Karpas-422 (cell line): ENCODE measurements at places on chromosomes 7 and 10. TPM values are rescaled to one million over a fixed set of nuclear protein-coding genes. Genes with fewer than 3 reads are reported as not detected.

The CASP7 gene
- total RNA-seq: 9.9 and 15.3 TPM in 2 replicates

GRCh38 chr7:53947732-53948131, 594.4 kb upstream of the VSTM2A start:
- DNase-seq: no peak

DNA sequence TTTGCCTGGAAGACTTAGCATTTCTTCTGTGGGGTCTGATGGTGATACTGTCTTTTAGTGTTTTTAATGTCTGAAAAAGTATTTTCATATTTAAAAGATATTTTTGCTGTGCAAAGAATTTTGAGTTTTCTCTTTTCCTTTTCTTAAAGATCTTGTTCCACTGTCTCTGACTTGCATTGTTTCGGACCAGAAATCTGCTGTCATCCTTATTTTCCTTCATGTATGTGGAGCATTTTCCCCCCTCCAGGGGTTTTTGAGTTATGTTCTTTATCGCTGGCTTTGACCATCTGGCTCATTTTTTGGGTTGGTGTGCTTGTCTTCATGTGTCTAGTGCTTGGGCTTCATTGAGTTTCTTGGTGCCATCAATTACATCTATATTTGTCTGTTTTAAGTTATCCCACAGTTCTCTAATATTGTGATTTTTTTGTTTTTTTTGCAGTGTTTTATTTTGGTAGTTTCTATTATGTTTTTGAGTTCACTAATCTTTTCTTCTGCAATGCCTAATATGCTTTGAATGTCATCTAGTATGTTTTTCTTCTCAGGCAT, 119.9 kb downstream of the MGMT start:
- DNase-seq: no peak

DNA sequence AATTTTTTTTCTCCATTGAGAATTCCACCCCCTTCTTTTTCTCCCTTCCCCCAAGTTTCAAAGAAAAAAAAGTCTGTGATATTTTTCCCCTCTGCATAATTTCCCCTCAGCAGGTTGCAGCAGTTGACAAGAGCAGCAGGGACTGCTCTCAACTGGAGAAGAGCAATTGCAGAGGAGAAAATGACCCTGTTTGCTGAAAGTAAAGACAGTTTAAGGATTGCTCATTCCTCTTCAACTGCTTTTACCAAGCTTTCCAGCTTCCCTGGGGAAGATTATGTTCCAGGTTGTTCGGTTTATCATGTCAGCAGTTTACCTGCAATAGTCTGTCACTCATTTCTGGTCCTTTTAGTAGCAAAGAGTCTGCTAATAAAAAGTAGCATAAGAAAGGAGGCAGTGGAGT, 16.2 kb downstream of the AGK start:
- DNase-seq: no peak

- DNase-seq: no peak
These were observed 206.7 kb upstream of the KCTD7 start for GRCh38 chr7:66421830-66422475.

The ASB10 gene
- not detected in 2 replicates for total RNA-seq

GRCh38 chr10:125549653-125550052, 133.3 kb downstream of the TEX36 start:
- no peak for DNase-seq

DNA sequence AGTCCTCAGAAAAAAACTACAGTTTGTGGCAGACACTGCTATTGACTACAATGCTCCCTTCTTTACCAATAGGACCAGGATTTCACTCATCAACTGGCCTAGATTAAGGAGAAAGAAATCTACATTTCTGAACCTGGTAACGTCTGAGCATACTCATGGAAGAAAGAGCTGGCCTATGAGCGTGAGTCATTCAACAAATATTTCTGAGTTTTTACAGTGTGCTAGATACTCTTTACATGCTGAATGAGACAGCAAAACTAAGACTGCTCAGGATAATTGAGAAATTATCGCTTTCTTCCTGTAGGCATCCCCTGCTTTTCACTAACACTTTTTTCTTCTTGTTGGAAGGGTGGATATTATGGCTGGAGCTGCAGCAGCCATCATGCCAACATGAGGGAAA, 609.7 kb downstream of the TNS3 start:
- no peak for DNase-seq

The COL26A1 gene
- not detected in 2 replicates for total RNA-seq
